ENCODE measurements at places on chromosomes 5 and 9.

GRCh38 chr9:114244570-114244969 lies 78.3 kb upstream of the ORM1 start:
- no peak for DNase-seq

GRCh38 chr5:57569601-57570000 lies 87.0 kb upstream of the ACTBL2 start:
- DNase-seq: no peak

- no peak for DNase-seq
Measured at GRCh38 chr5:125558466-125558865, 812.0 kb upstream of the ZNF608 start.

DNA sequence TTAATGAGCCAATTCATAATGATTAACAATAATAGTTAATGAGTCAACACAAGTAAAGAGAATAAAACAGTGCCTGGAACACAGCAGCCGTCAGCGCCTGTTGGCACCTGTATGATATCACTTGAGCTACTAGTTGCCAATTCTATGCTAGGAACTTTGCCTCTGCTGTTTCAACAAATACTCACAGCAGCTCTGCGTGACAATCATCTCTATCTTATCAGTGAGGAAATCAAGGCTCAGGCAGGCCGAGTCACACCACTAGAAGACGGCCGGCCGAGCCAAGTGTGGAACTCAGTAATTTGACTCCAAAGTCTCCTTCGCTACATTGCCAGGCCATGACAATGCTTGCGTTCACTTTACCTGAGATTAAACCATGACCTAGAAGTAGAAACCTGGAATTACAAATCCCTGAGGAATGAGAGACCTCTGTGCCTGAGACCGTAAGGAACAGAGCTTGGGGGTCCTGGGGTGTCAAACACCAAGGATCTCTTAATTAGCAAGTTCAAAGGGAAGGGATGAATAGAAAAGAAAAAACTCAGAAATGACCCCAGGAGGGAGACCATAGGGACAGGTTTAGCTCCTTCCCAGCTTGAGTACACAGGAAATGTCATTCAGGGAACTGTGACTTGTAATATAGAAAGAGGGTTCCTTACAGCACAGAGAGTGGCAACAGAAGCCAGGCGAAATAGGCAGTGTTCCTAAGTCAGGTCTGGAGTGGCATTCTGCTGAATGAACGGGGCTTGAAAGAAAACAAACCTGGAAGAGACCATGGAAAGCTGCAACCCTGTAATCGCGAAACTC lies 109.1 kb downstream of the SUSD1 start:
- DNase-seq: no peak

DNA sequence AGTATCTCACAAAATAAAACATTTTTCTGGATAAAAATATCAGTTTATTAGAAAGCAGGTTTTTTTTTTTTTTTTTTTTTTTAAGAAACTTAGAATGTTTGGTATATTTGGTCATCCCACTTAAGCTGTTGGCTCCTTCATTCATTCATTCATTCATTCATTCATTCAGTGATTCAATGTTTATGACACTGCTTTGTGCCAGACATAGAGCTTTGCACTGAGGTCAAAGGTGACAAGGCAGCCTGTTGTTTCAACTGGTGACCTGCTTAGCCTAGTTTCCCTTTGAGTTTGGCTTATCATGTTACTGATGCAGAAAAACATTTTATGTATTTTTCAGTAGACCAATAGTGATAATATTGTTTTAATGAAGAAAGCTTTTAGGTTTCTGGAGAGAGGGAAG lies 23.5 kb downstream of the CPEB4 start:
- no peak for DNase-seq

- no peak for DNase-seq
Measured at GRCh38 chr5:178314961-178315820, 82.6 kb upstream of the PHYKPL start.

DNA sequence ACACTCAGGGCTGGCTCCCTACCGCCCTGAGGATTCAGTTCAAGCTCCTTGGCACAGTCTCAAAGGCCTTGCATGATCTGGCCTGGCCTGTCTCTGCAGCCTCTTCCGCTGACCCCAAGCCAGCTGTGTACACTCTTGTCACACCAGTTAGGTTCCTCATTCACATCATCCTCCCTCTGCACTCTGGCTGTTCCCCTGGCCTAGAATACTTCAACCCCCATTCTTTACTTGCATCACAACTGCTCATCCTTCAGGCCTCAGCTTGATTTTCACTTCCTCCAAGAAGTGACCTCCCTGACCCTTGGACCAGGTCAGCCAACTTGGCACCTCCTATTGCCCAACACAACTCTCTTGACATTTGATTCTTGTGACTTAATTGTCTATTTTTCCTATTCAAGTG lies 18.9 kb upstream of the PFDN1 start:
- no peak for DNase-seq

DNA sequence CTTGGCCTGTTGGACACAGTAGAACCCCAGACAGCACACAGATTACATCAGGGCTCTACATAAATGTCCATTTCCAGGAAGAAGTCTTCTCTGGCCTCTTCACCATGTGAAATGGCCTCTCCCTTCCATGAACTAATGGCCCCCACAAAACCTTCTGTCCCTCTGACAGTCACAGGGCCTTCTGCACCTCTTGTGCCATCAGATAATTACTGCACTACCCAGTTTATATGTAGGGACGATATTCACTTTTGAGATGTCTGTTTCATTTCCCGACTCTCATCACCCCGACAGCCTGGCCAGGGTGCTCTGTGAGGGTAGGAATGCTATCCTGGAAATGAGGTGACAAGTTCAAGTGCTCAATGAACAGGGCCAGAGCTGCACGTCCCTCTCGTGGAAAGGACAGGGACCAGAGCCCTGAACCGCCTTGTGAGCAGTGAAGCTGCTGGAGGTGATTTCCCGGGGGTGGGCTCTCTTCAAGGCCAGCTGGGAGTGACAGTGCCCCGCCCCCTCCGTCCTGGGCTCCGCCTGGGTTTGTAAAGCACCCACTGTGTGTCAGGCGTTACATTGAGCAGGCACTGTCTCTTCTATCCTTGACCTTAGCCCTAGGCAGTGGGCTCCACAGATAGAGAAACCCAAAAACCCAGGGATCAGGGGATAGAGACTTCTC lies 3.0 kb upstream of the FAM78A start:
- DNase-seq: no peak

- no peak for DNase-seq
Measured at GRCh38 chr5:119318256-119318894, 37.4 kb upstream of the TNFAIP8 start.

- DNase-seq: no peak
Measured at GRCh38 chr9:126043681-126044080, 282.9 kb upstream of the MVB12B start.

DNA sequence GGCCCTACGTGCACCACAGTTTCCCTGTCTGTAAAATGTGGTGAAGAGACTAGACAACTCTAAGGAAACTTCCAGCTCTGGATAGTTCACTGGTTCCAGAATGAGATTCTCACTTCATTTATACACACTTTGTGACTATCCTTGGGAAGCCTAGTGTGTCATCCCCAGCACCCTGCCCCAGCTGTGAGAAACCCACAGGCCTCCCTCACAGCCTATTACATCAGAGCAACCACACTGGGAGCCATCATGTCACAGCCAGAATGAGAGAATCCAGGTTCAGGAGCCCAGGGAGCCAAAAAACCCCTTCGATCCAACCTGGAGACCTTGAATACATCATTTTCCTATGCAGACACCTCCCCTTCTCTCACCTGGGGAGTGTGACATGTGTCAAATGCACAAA lies 21.0 kb upstream of the HAND1 start:
- DNase-seq: no peak

DNA sequence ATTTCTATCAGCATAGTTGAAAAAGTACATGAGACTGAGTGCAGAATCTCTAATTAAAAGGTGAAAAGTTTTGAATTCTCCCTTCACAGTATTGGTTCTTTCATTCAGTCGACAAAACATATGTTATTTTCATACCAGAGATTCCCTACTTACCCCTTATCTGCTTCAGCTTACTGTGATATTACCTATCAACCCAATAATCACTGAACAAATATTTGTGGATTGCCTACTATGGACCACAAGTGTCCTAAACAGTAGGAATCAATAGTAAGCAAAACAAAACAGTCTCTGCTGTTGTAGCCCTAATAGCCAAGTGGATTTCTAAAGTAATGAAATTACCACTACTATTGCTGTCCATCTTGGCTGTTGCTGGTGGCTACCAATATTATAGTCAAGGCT lies 11.5 kb downstream of the CCDC152 start:
- no peak for DNase-seq

DNA sequence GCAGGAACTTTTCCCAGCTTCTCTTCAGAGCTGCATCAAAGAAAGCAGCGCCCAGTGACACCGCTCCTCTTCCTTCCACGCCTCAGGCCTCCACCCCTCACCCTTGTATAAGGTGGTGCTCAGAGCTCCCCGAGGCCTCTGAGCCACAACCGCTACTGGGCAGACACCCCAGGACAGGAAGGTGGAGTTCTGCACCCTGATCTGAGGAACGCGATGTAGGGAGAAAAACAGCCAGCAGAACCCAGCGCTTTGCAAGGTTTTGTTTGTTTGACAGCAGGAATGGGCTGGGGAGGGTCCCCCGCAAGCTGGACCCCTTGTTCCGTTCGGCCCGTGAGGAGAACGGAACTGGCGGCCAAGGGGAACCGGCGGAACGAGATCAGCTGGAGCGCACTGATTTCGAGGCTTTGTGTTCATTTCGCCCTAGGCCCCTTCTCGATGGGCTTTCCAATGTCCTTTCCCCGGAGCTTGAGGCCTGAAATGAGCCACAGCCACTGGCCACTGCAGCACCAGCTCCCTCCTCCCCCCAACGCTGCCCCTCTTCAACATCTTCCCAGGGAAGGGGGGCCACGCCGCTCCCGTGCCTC lies 4.1 kb downstream of the EDF1 start:
- no peak for DNase-seq

DNA sequence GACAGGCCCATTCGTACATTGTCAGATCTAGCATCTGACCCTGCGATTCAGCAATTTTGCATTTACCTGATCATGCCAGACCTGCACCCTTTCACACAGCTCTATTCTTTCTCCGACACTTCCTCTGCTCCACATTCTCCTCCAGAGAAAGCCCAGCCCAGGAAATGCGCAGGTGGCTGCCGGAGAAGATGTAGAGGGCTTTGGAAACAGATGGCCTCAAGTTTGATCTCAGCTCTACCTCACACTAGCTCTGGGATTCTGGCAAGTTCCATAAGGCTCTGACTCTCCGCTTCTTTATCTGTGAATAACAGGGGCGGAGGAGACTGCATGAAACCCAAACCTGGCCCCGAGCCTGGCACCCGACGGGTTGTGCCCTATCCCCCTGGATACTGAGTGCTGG lies 61.5 kb downstream of the GABBR2 start:
- DNase-seq: no peak

GRCh38 chr9:133982971-133983720 lies 9.0 kb downstream of the VAV2 start:
- DNase-seq: no peak

DNA sequence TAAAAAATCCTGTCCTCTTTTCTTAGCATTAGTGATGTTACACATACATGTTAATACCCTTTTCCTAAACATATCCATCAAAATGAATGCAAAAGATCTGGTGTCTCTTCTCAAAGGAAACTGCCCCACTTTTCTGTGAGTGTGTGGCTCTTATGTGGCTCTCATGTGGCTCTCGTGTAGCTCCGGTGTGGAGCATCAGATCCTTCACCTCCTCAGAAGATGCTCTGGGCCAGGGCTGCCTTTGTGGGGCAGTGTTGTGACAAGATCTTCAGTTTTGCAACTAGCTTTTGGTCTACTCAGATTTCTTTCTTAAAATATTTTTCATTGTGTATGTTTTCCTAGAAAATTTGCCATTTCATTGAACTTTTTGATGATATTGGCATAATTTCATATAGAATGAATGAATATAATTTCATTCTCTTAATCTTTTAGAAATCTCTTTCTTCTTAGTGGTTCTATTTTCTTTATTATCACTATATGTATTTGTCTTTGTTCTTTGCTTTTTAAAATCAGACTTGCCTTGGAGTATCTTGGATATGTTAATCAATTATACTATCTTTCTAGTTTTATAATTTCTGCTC lies 19.4 kb downstream of the GARNL3 start:
- DNase-seq: no peak

- DNase-seq: no peak
Measured at GRCh38 chr9:68950689-68951088, 63.2 kb downstream of the PRKACG start.

- no peak for DNase-seq
Measured at GRCh38 chr5:80590766-80591165, 20.7 kb upstream of the ANKRD34B start.

DNA sequence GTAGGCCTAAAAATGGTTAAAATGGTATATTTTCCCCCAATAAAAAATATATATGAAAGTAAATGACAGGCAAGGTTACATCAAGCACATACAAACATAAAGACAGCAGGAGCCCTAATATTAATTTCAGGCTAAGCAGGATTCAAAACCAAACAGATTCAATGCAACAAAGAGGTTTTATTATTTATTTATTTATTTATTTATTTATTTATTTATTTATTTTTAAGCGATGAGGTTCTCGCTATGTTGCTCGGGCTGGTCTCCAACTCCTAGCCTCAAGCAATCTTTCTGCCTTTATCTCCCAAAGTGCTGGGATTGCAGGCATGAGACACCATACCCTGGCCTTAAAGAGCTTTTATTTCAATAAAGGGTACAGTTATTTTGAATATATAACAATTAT lies 106.4 kb upstream of the SHB start:
- DNase-seq: no peak

DNA sequence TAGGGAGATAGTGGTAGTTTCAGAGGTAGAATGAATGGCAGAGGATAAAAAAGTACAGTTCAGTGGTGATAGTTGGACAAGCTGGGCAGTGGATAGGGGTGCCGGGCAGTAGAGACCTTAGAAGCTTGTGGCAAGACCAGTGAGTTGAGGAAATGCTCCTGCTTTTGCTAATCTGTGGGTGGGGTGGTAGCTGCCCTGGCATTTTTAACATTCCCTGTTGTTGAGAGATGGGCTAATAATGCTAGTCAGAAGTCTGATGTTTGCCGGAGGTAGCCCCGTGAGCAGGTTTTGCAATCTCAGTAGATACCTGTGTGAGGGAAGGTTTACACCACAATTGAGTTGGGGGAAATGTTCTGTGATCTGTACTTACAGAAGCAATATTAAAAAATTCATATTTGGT lies 91.1 kb downstream of the TRIO start:
- no peak for DNase-seq

GRCh38 chr9:109311731-109312130 lies 9.1 kb downstream of the EPB41L4B start:
- no peak for DNase-seq

GRCh38 chr5:166768536-166768935 lies 1522.9 kb upstream of the WWC1 start:
- no peak for DNase-seq
